ENCODE measurements at places on chromosomes 16 and 17.

GRCh38 chr17:9233761-9234160, 212.5 kb downstream of the NTN1 start:
- no peak for DNase-seq

DNA sequence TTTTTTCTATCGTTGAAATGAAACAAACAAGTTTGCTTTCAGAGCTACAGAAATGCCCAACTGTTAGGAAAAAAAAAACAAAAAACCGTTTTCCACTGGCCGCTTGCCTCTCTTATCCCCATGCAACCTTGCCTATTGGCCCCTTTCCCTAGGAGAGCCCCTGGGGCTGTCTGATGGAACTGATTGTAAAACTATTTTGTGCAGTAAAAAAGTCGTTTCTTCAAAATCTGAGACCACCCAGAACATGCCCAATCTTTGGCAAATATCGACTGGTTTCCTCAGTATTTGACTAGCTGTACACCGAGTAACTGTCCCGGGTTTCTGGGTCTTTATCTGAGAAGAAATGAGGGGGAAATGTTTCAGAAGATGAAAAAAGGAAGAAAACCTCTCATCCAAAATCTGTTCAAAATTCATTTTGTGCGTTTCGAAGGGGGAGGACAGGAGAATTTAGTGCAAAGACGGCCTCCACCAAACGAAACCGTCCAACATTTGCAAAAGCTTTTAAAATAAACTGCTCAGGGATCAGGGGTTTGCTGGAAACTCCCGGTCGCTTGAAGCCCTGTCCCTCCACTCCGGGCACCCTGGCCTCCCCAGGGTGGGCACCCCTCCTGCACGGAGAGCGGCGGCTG, 1.1 kb upstream of the GNAO1 start:
- no peak for DNase-seq

- peak; percentile 18 for DNase-seq
Measured at GRCh38 chr17:58337210-58337599, 8.6 kb upstream of the TSPOAP1 start.

- DNase-seq: no peak
Measured at GRCh38 chr17:48633266-48633677, 7.1 kb upstream of the HOXB9 start.

- no peak for DNase-seq
Measured at GRCh38 chr16:16015849-16016248, 66.4 kb downstream of the ABCC1 start.

- no peak for DNase-seq
Measured at GRCh38 chr16:81524382-81524781, 79.8 kb downstream of the CMIP start.

- DNase-seq: peak; percentile 86
Measured at GRCh38 chr17:36849871-36850348, 87.4 kb upstream of the LHX1 start.

DNA sequence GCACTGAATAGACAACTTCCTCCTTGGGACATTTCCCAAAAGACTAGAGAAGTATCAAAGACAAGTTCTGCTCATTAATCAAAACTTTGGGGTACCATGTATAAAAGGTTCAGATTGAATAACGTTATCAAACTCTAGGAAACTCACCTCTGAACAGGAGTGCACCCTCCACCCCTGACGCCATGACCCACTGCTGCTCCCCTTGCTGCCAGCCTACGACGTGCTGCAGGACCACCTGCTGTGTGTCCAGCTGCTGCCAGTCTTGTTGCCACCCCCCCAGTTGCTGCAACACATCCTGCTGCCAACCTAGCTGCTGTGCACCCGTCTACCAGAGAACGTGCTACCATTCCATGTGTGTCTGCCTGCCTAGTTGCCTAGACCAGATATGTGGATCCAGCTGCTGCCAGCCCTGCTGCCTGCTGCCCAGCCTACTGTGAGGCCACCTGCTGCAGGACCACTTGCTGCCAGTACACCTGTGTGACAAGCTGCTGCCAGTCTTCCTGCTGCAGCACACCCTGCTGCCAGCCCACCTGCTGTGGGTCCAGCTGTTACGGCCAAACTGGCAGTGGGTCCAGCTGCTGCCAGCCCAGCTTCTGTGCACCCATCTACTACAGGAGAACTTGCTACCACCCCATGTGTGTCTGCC, 13.8 kb upstream of the KRTAP9-2 start:
- DNase-seq: no peak

DNA sequence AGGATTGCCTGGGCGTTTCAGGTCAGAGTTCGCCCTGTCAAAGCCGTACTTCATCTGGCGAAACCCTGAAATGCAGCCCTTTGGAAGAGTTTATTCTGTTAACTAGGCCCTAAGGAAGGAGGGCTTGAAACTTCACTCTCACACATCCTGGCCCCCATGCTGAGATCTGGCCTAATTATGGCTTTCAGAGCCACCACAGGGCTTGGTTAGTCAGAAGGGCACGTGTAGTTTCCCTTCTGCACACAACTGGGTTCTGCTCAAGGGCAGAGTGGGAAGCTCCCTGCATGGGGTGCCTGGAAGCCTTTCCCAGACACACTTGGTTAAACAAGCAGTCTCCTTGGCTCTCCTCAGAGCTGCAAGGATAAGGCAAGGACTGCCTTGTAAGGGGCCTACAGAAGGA, 397.3 kb downstream of the SHISA9 start:
- DNase-seq: no peak

- peak; percentile 88 for DNase-seq
Measured at GRCh38 chr16:87203060-87203656, 114.0 kb downstream of the C16orf95 start.

DNA sequence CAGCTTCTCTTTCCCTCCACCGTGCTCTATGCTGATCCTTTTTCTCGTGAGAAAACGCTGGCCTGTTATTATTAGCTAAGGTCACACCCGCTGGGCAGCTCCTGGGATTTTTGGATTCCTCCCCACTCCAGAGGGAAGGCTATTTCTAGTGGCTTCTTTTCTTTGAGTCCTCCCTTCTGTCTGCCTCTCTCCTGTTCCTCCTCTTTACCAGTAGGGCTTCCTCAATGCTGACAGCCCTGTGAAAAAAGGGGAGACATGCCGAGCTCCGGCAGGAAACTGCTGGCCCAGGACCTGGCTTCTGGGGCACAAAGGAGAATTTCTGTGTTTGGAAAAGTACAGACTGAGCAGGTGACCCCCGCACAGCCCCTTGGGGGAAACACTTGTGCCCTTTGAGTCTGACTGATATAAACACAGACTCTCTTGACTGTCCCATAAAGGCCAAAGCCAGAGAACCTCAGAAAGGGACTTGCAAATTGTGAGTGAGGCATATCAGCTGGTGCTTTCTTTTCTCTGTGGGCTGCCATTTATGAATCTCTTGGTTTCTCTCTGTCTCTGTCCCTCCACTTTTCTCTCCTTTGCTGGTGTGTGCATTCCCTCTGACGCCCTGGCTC, 14.0 kb upstream of the RNF135 start:
- peak; percentile 54 for DNase-seq

- peak; percentile 41 for DNase-seq
Measured at GRCh38 chr17:16962804-16963203, 9.1 kb downstream of the TNFRSF13B start.

DNA sequence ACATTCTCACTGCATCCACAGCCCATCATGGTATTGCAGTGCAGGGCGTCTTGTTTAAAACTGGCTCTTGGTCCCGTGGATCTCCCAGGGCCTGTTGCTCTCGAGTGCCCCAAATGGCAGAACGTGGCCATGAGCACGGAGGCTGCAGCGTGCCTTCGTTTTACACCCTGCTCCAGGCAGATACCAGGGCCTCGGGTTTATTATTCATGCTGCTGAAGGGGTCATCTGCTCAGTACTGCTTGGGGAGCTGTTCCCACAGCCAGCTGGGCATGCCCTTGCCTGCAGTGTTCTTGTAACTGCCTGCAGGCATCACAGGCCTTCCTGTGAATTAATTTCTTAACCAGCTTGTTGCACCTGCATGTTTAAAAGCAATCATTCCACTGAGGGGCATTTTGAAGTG, 129.7 kb upstream of the CHMP6 start:
- DNase-seq: peak; percentile 43

DNA sequence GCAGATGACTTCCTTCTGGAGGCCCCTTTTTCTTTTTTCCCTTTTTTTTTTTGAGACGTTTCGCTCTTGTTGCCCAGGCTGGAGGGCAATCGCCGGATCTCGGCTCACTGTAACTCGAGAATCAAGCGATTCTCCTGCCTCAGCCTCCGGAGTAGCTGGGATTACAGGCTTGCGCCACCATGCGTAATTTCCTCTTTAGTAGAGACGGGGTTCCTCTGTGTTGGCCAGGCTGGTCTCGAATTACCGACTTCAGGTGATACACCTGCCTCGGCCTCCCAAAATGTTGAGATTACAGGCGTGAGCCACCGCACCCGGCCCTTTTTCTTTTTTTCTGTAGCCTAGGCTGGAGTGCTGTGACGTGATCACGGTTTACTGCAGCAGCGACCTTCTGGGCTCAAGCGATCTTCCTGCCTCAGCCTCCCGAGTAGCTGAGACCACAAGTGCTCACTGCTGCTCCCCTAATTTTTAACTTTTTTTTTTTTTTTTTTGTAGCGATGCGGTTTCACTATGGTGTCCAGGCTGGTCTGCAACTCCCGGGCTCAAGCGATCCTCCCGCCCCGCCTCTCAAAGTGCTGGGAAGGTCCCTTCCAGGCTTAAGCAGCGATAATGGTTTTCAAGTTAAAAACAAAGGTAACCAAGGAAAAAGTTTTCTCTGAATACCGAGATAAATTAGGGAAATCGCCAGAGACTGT, 956 bp upstream of the IST1 start:
- peak; percentile 74 for DNase-seq

GRCh38 chr17:82935966-82936767, 96.3 kb upstream of the ZNF750 start:
- no peak for DNase-seq

GRCh38 chr17:34248511-34249024, 6.5 kb upstream of the CCL2 start:
- DNase-seq: peak; percentile 94

DNA sequence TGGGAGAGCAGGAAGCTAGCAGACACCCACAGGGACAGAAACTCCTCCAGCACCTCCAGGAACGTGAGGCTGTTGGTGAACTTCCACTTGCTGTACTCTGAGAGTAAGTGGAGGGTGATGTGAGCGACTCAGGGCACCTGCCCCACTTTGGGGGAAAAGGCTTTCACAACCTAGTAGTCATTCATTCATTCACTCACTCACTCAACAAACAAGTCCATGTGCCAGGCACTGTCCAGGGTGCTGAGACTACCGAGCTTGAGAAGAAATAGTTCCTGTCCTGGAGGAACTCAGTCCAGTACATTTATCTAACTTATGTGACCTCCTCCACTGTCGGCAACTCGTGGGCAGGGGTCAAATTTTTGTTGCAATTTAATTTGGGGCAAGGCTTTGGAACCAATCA, 26.6 kb downstream of the LGALS9 start:
- peak; percentile 33 for DNase-seq

GRCh38 chr16:17177242-17177958, 293.4 kb downstream of the XYLT1 start:
- DNase-seq: peak; percentile 35

All from EH (cell line).